Natural killer cell treated with Interleukin-12 subunit alpha and Interleukin-12 subunit beta and Interleukin-15 and Interleukin-18, amount 100 ng/mL, for 72 hours (primary cell): ENCODE measurements at places on chromosomes 5 and 9. TPM values are rescaled to one million over a fixed set of nuclear protein-coding genes. Genes with fewer than 3 reads are reported as not detected.
A peak's percentile ranks its signal among the peaks of the same experiment; 100 is the strongest.

GRCh38 chr5:106873568-106873967, 797.2 kb downstream of the EFNA5 start:
- no peaks in the 10 kb centered on the region for H3K4me1 ChIP-seq
- no peaks in the 10 kb centered on the region for H3K36me3 ChIP-seq
- no peak overlapping the region for H3K4me3 ChIP-seq
- DNase-seq, result no peak

DNA sequence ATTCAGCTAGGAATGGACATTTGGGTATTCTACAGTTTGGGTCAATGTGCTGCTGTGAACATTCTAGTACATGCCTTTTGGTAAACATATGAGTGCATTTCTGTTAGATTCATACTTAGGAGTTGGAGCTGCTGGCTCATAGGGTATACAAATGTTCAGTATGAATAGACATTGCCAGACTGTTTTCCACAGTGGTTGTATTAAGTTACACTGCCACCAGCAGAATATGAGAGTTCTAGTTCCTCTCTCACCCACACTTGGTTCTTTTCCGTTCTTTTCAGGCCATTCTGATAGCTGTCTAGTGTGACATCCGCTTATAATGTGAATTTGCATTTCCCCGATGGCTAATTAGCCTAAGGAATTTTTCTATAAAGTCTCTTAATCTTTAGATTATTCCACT, 25.0 kb downstream of the STOM start:
- no peak for DNase-seq
- H3K4me3 ChIP-seq, result no peak overlapping the region
- H3K4me1 ChIP-seq, result peaks cover 69% of the 10 kb centered on the region
- H3K36me3 ChIP-seq, result peaks cover 43% of the 10 kb centered on the region
- peak overlapping the region; percentile 44 for H3K27ac ChIP-seq

- no peaks in the 10 kb centered on the region for H3K4me1 ChIP-seq
- H3K27me3 ChIP-seq, result no peaks in the 10 kb centered on the region
- H3K27ac ChIP-seq, result no peak overlapping the region
Observed at GRCh38 chr9:13432904-13433303, 153.4 kb upstream of the MPDZ start.

DNA sequence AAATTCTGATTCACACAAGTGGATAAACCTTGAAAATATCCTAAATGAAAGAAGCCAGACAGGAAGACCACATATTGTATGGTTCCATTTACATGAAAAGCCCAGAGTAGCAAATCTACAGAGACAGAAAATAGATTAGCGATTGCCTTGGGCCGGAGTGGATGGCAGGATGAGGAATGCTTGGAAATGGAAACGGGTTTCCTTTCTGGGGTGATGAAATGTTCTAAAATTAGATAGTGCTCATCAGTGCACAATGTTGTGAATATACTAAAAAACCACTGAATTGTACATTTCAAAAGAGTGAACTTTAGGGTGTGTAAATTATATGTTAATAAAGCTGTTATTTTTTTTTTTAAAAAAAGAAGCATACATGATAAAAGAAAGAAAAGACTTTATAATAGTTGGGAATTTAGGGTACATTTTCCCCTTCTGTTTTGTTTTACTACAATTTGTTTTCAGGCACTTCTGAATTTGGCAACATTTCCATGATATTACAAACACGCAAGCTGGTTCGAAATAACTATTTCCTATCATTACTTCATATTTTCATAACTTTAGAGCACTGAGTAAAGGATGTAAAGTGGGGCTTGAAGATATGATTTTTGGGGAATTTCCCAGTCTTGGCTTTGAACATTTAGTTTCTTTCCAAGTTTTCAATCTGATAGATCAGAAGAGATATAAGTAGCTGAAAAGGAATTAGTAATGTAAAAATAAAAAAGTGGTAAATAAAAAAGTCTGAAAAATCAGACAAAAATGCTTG, 23.9 kb downstream of the SLC35A4 start:
- no peak overlapping the region for H3K27ac ChIP-seq
- no peaks in the 10 kb centered on the region for H3K4me1 ChIP-seq

DNA sequence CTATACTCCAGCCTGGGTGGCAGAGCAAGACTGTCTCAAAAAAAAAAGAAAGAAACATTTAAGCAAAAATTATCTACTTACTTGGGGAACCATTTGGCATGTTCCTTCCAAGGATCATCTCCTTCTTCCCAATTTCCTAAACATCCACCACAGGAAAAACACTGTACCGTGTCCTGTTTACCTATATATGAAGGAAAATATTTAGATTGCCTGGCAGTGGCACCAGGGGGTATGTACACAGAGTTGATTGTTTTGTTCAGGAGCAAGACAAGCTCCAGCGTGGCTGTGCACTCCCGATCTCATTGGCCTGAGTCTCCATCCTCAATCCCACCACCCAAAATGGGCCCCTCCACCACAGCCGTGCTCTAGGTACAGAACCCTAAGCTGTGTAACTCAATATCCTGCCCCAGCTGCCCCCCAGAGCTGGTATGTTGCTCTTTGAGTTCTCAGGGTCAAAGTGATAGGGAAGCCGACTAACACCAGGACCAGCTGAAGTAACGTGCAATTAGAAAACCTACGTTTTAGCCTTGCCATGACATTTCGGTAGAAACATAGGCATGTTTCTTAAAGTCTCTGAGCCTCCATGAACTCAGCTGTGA, 13.8 kb downstream of the NAIP start:
- no peaks in the 10 kb centered on the region for H3K4me1 ChIP-seq
- no peaks in the 10 kb centered on the region for H3K27me3 ChIP-seq
- H3K4me3 ChIP-seq, result no peak overlapping the region
- no peaks in the 10 kb centered on the region for H3K36me3 ChIP-seq
- DNase-seq, result no peak

- H3K36me3 ChIP-seq, result peaks cover 6% of the 10 kb centered on the region
- no peak overlapping the region for H3K4me3 ChIP-seq
- no peak overlapping the region for H3K27ac ChIP-seq
- no peak for DNase-seq
Observed at GRCh38 chr5:175797521-175798038, 73.8 kb upstream of the CPLX2 start.

GRCh38 chr9:126516936-126517832, 96.5 kb upstream of the LMX1B start:
- DNase-seq, result peak; percentile 85
- H3K27me3 ChIP-seq, result peaks cover 11% of the 10 kb centered on the region
- no peaks in the 10 kb centered on the region for H3K36me3 ChIP-seq
- H3K4me1 ChIP-seq, result peaks cover 49% of the 10 kb centered on the region
- H3K4me3 ChIP-seq, result peak overlapping the region; percentile 91
- peak overlapping the region; percentile 88 for H3K27ac ChIP-seq

DNA sequence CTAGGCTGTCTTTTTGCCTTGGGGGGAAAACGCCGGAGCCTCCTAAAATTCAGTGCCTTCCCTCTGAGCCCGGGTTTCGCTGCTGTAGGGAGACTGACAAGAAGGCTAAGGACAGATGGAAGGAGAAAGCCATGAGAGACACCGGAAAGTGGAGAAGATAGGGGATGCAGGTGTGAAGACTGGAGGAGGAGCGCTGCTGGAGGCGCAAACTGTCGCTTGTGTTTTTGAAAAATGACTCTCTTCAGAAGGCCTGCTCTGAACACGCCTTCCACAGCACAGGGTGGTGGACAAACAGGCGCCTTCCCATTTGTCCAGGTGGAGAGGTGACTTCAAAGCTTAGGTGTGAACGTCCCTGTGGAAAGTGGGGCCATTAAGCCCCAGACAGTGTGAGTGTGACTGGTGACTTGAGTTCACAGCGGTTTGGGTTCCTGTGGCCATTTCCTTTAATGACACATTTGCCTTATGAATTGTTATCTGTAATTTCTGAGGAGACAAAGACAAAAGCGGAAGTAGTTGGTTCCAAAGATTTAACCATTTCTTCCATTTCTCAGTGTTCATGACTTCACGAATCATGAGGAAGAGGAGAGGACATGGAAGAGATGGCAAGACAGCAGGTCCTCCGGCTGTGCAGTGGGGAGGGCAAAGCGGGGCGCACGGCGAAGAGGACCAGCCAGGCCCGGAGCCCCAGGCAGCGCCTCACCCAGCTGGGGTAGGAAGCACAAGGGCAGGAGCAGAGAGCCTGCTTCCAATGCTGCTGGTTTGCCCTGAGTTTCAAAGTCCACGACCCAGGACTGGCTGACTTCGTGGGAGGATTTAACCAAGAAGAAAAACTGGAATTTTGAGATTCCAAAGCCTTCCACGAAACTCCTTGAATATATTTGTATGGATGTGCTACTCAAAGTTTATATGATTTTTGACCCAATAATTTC, 27.8 kb upstream of the SEMA4D start:
- peak overlapping the region; percentile 78 for H3K4me3 ChIP-seq
- H3K36me3 ChIP-seq, result peaks cover 6% of the 10 kb centered on the region
- no peaks in the 10 kb centered on the region for H3K27me3 ChIP-seq
- H3K4me1 ChIP-seq, result peaks cover 89% of the 10 kb centered on the region

DNA sequence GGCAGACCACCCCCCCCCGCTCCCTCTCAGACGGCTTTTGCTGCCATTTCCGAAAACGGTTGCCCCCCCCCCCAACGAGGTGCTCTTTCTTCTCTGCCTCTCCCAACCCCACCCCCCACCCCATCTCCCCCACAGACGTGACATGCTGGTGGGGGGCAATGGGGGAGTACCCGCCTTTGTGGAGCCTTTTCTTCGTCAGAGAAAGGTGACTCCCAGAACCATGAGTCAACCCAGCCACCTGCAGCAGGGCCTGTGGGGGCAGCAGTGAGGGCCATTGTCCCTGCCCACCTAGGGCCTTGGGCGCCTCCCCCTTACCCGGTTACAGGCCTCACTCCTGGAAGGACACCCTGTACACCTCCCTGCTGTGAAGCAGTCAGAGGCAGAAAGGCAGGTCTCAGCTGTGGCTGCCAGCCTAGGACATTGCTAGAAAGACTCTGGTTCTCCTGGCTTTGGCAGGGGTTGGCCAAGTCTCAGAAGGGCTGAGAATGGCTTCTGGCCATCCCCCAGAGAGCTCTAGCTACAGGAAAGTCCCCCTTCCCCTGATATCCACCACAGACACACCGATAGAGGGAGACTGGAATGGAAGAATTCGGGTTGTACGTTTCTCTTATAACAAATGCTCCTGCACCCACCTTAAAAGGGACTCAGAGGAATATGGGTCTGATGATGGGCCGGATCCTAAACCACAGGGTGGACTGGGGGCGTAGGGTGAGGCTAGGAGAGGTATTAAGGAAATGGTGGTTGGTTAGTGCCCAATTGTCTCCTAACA, 2.2 kb downstream of the DNAJB5 start:
- H3K27ac ChIP-seq, result no peak overlapping the region
- no peak overlapping the region for H3K4me3 ChIP-seq
- no peak for DNase-seq
- peaks cover 37% of the 10 kb centered on the region for H3K4me1 ChIP-seq

DNA sequence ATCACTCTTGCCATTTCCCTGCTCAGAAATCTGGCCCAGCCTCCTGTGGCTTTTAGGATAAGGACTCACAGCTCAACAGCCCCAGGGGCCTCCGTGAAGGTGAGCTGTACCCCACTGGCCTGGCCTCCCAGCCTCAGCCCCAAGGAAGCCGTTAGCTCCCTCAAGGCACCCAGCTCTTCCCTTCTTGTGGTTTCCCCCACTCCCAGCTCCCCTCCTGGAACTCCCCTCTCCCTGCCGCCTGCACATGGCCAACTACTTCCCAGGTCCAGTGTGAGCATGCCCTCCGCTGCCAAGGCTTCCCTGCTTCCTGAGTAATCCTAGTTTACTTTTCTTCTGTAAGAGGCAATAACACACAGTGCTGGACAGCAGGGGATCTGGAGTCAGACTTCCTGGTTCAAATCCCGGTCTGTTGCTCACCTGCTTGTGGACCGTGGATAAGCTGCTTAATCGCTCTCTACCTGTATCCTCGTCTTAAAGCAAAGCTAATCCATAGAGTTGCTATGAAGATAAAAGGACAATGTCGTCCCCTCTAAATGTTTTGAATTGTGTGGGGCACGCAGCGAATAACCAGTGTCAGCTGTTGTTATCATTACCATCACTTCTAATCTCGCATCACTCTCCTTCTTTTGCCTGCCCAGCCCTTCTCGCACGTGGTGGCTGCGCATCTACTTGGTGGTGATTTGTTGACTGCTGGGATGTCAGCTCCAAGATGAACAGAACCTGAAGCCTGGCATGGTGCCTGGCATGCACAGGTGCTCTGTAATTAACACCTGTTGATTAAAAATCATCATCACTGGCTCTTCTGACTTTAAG, 86.6 kb downstream of the C5orf15 start:
- no peaks in the 10 kb centered on the region for H3K4me1 ChIP-seq
- no peak overlapping the region for H3K4me3 ChIP-seq
- no peaks in the 10 kb centered on the region for H3K36me3 ChIP-seq
- peaks cover 10% of the 10 kb centered on the region for H3K27me3 ChIP-seq
- DNase-seq, result peak; percentile 23

DNA sequence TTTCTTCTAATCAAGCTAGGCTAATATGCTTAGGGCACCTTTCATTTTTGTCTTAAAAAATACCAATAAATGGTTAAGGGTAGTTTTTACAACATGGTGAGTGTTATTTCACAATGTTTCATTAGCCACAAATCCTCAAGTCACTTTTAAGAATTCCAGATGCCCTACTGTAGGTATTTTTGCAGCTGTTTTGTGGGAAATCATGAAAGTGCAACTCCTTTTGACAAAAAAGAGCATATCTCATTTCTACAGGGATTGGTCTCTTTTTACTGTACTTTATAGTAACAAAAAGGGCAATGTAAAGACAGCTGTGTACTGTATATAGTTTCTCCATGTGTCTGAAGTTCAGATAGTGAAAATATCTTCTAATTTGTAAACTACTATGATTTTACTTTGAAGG, 28.3 kb upstream of the GAS1 start:
- no peaks in the 10 kb centered on the region for H3K4me1 ChIP-seq
- peaks cover 48% of the 10 kb centered on the region for H3K27me3 ChIP-seq
- H3K36me3 ChIP-seq, result no peaks in the 10 kb centered on the region
- no peak overlapping the region for H3K27ac ChIP-seq
- H3K4me3 ChIP-seq, result no peak overlapping the region
- no peak for DNase-seq

- H3K27ac ChIP-seq, result no peak overlapping the region
- no peak for DNase-seq
- H3K4me3 ChIP-seq, result no peak overlapping the region
- no peaks in the 10 kb centered on the region for H3K4me1 ChIP-seq
- H3K27me3 ChIP-seq, result no peaks in the 10 kb centered on the region
- no peaks in the 10 kb centered on the region for H3K36me3 ChIP-seq
Observed at GRCh38 chr5:98128271-98128670, 645.2 kb upstream of the RGMB start.

DNA sequence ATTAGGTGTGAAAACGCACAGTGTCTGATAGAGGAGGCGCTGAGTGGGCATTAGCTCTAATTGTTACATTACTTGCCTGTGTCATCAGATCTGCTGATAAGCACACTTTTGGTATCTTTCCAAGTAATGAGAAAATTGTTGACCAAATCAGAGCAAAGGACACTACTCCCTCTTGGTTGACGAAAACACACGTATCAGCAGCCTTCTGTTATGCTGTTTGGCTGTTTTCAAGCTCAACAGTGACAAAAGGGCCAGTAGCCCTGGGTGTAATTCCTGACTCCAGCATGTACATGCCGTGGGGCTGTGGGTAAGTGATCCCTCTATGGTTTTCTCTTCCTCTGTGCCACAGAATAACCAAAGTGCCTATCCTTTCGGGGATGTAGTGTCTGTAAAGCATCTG, 151.4 kb downstream of the AUH start:
- no peak overlapping the region for H3K27ac ChIP-seq
- H3K36me3 ChIP-seq, result peaks cover 4% of the 10 kb centered on the region
- H3K27me3 ChIP-seq, result no peaks in the 10 kb centered on the region
- H3K4me1 ChIP-seq, result peaks cover 60% of the 10 kb centered on the region
- no peak for DNase-seq

ZBED3 gene
- total RNA-seq, result 0.12 TPM

BNIP1 gene
- total RNA-seq, result 17.4 TPM

IFNK gene
- total RNA-seq, result not detected

RNF44 gene
- total RNA-seq, result 58.1 TPM

SPATA6L gene
- 2.6 TPM for total RNA-seq

SPEF2 gene
- total RNA-seq, result 9.5 TPM

TOR4A gene
- total RNA-seq, result 31.1 TPM

AJM1 gene
- 11.2 TPM for total RNA-seq
